ENCODE measurements at places on chromosomes 7 and 10.

- no peak for DNase-seq
Observed at GRCh38 chr10:34413756-34414587, 401.1 kb downstream of the PARD3 start.

GRCh38 chr10:93386631-93387369 lies 95.3 kb downstream of the MYOF start:
- DNase-seq: no peak

GRCh38 chr7:143360788-143361551 lies 1.5 kb downstream of the FAM131B start:
- no peak for DNase-seq

DNA sequence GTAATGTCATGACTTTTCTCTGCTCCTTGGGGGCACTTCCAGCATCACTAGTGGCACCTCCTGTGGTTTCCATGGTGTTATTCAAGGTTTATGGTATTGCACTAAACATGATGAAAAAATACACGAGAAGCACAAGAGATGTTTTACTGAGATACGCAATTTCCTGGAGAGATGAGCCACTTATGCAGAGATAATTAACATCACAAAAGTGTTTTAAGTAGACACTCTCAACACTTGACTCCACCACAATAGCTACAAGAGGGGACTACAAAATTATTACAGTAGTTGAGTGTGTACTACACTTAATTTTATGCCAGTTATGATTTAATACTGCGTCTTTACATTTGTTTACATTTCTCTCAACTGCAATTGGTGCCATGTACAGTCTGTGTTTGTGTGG lies 906.7 kb downstream of the DNAJB9 start:
- DNase-seq: no peak
